ENCODE measurements at places on chromosomes 6 and 20.

GRCh38 chr20:61692479-61692878 lies 373.2 kb downstream of the TAF4 start:
- no peak for DNase-seq

DNA sequence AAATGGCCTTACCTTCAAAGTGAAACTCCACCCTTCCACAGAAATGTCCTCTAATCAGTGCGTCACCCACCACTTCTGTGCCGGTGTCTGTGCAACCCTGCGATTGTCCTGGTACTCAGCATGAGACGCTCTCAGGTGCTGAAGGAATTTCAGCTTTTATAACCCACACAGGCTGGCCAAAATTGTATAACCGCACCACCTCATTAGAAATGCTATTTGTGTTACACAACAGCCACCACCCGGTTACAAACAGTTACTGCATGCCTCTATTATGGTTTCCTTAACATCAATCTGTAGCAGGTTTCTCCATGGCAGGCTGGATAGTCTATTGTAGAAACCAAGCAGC lies 51.5 kb downstream of the SLC23A2 start:
- DNase-seq: peak; percentile 6

GRCh38 chr6:56187686-56188085 lies 59.7 kb downstream of the COL21A1 start:
- DNase-seq: no peak

DNA sequence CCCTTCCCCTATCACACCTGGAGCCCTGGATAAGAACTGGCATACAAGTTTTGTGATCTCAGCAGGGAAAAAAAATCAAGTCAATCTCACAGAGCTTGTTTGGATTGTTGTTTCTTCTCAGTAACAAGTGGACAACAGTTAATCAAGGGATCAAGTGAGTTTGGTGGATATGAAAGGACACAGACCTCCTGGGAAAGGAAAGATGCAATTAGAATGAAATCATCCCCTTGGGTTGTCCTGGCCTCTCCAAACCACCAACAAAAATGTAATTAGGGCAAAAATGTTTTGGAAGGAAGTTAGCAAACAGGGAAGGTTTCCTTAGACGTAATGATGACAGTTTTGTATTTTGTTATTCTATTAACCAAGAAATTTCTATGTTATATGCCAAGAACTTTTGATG lies 99.1 kb upstream of the PRDM1 start:
- DNase-seq: no peak

DNA sequence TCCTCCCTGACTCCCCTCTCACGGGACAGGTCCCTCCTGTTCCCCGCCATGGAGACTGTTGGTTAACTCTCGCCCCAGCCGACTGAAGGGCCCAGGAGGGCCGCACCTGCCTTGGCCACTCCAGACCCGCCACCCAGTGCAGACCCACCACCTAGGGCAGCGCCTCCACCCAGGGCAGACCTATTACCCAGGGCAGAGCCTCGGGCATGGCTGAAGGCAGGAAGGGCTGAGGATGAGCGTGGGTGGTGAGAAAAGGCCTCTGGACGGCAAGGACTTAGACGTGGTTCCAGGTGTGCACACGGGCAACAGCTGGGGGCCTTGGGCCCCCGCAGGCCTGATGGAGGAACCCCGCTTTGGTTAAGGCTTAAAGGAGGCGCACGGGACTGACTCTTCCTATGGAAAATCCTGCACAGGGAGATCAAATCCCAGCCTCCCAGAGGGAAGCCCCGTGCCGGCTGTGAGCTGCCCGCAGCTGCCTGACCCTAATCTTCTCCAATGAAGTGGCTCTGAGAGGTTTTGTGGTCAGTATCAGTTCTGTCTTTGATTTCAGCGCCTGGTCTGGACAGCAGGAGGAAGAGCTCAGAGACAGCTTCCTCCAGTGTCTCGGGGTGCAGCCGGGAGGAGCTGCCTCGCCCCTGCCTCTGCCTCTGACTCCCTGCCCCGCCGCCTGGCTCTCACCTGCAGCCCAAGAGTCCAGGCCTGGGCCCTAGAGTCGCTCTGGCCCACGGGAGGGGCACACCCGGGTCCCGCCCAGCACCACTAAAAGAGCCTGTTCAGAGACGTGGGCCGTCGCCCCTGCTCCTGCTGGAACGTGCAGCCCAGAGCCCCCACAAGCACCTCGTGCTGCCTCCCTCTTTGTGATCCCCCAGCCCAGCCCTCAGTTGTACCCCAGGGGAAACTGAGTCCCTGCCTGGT lies 12.1 kb upstream of the CHRNA4 start:
- DNase-seq: no peak

DNA sequence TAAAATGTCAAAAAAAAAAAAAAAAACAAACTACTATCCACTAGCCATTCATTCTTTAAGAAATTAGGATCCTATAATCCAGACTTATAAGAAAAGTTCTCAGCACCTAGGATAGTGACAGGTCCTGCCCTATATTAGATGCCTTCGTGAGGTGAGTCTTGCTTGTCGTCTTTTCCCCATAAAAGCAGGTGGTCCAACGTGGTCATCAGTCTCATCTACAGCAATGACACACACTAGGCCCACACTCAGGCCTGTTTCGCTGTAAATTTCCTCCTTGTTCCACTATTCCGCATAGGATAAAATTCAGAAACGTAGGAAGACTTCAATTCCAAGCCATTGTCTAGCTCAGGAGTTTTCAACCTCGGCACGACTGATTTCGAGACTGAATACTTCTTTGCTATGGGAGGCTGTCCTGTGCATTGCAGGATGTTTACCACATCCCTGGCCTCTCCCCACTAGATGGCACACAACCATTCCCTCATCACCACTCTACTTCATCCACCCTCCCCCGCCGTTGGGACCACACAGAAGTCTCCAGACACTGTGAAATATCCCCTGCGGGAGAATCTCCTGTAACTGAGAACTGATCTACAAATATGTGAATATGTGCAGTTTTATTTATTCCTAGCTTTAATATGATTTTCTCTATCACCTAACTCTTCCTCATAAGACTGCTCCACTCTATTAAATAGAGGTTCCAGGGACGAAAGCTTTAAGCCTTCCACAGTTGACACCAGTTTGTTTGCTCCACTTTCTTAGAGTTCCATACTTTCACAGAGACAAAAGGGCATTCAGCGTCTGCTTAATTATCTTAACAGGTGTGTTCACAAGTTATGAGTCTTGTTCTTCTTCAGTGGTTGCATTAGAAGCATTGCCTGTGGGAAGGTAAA lies 346.3 kb downstream of the BMP2 start:
- DNase-seq: no peak

GRCh38 chr6:46057792-46058191 lies 42.1 kb upstream of the CLIC5 start:
- no peak for DNase-seq

GRCh38 chr6:25973923-25974555 lies 11.4 kb downstream of the TRIM38 start:
- DNase-seq: no peak

DNA sequence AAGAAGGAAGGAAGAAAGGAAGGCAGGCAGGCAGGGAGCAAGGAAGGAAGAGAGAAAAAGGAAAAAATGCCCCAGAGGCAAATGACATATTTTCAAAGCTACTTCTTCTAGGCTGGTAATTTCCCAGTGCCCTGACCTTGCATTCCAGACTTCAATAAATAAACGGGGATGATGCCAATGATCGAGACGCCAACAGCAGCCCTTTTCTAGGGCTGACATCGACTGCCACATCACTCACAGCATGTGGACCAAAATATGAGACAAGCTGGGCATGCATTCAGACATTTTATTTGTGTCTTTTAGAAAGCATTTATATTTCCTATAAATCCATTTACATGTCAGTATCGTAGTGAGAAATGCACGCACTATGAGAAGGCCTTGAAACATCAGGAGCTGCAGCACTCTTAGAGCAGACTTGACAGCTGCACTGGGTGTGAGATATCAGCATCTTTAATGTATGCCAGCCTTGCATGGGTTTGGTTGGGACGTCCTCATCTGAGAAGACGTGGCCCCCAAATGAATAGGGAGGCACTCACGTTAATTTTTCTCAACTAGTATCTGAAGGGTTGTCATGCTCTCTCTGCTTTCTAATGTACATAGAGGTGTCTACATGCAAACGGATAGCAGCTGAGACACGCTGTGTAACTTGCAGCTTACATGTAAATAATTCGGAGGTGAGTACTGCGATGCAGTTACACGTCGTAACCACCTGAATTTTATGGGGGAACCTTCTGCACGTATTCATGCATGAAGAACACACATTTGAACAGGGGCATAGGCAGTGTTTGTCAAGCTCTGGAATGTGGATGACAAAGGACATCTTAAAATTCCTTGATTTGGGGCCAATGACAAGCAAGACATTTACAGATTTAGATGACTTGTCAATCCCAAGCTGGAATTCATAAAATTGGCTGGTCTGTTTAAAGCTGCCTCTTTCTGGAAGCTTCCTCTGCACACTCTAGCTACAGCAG lies 149.1 kb upstream of the AGPAT4 start:
- no peak for DNase-seq

- no peak for DNase-seq
These were observed 206.0 kb downstream of the SIM1 start for GRCh38 chr6:100258752-100259151.

- no peak for DNase-seq
These were observed 72.3 kb downstream of the BTBD9 start for GRCh38 chr6:38567436-38567835.

DNA sequence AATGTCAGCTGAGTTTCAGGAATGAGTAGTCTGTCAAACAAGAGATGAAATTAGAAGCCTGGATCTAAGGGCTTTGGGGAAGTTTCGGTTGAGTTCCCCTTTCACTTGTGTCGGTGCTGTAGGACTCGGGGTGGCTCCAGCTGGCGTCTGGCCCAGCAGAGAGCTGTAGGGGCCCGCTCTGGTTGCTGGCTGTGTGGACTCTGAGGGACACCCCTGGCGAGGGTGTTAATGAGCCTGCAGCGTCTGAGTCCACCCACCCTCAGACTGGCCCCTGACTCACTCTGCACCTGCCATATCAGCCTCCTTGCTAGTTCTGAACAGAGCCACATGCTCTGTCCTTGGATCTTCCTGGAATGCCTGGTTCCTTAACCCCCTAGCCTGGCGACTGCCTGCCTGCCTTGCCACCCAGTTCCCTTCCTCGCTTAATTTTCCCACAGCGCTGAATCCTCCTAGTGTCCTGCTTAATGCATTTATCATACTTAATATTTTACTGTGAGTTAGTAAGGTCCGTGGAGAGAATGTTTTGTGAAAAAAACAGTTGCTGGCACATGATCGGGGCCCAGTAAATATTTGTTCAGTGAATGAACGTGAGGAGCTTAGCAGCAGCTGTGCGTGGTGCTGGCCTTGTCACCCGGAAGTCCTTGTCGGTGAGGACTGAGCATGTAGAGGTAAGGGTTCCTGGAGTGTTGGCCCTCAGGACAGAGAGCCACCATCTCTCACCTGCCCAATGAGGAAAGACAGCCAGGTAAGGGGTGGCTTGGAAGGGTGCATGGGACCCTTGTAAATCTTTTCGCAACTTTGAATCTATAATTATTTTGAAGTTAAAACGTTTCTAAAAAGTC lies 1.6 kb downstream of the DNAJC5 start:
- DNase-seq: peak; percentile 60

GRCh38 chr20:562232-562897 lies 18.8 kb upstream of the CSNK2A1 start:
- DNase-seq: no peak

- DNase-seq: no peak
These were observed 1.6 kb downstream of the HLA-DQB1 start for GRCh38 chr6:32664827-32665362.

All from CD4-positive, alpha-beta T cell treated with Interleukin-1 beta for 1 hour (primary cell).